ENCODE measurements at places on chromosomes 13 and 19.

DNA sequence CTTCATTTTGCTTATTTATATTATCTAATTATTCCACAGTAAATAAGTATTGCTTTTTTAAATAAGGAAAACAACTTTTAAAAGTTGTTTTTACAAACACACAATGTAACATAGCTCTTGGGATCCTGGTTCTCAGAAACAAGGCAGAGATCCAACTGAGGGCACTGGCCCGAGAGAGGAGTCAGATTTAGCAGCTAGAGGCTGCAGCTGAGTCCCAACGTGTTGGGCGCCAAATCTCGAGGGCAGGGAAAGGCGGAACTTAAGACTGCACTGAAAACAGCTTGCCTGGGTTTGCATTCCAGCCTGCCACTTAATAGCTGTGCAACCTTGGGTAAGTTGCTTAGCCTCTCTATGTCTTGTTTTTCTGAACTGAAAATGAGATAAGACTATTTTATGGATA, 16.4 kb upstream of the WASF3 start:
- no peak for DNase-seq

- no peak for DNase-seq
Measured at GRCh38 chr19:46596008-46596407, 5.1 kb upstream of the CALM3 start.

- DNase-seq, result no peak
Measured at GRCh38 chr19:30686826-30687566, 314.8 kb downstream of the ZNF536 start.

DNA sequence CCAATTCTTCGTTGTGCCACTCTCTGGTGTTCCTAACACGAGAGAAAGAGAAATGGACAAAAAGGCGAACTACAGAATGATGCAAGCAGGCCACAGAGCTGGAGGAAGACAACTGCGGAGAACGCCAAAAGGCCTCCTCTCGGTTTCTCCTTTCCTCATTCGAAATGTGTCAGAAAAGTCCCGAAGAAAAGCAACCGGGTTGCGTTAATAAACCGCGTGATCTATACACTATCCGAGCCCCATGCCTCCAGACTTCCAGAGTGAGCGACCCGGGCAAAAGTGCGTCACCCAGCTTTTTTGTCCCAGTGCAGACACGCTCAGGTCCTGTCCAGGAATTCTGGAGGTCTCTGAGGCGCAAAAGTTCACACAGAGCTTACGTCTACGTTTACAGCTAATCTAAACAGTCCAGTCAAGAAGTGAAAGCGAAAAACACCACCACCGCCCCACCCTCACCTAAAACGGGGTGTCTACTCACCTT, 413 bp downstream of the N4BP2L2 start:
- peak; percentile 11 for DNase-seq

DNA sequence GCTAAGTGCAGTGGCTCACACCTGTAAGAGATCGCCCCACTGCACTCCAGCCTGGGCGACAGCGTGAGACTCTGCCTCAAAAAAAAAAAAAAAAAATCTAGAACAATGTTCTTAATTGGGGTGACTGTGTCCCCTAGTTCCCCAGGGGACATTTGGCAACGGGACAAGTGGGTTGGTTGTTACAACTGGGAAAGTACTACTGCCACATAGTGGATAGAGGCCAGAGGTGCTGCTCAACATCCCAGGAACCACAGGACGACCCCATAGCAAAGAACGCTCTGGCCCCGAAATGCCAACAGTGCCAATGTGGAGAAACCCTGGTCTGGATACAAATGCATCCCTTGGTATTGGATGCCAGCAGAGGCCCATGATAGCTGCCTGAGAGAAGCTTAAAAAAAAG, 11.8 kb downstream of the NLRP12 start:
- no peak for DNase-seq

DNA sequence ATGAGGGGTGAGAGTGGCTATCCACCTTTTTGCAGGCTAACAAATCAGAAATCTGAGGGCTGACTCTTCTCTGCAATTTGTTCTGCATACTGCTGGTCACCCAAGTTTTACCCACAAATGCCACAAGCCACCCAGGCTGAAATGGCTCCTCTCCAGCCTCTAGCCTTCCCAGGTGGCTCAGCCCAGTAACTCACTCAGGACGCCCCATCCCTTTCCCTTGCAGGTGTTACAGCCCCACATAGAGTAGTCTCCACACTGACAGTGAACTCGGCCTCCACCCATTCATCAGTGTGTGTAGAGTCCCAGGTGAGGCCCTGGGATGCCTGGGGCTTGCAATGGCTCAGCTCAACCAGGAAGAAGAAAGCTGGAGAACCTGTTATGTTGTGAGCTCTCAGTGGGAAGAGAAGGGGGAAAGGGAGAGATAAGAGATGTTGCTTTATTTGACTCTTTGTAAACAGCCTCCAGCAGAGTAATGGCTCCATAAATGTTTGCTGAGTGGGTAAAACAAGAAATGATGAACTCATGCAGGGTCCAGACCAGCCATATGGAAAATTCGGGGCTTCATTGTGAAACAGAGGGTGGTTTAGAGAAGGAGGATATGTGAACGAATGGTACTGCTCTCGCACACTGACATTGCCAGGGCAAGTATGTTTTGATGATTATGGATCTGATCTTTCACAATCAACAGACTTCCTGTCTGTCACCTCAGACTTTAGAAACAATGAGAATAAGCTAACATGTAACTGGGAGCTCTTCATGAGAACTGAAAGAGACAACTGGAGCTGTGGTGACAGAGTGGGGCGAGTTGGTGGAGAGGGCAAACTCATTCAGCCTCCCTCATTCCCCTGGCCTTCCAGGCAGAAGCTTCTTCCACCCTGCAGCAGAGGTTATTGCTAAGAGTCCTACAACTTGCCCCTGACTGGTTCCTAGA, 74.2 kb upstream of the RFC3 start:
- DNase-seq, result no peak

DNA sequence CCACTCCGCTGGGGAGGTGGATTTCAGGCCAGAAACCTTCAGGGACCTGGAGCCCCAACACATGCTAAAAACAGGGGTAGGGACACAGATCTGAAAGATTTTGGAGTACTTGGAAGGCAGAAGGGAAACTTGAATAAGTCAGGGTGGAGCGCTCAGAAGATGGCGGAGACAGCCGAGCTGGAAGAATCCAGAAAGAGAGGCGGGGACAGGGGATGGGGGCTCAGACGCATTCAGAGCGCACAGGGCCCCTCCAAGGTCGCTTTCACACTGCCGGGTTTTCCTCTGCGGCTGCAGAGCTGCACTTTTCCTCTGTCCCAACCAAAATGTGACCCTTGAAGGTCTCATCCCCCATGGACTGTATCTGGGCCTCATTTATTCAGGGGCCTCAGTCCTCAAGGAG, 56.9 kb downstream of the ERICH4 start:
- no peak for DNase-seq

DNA sequence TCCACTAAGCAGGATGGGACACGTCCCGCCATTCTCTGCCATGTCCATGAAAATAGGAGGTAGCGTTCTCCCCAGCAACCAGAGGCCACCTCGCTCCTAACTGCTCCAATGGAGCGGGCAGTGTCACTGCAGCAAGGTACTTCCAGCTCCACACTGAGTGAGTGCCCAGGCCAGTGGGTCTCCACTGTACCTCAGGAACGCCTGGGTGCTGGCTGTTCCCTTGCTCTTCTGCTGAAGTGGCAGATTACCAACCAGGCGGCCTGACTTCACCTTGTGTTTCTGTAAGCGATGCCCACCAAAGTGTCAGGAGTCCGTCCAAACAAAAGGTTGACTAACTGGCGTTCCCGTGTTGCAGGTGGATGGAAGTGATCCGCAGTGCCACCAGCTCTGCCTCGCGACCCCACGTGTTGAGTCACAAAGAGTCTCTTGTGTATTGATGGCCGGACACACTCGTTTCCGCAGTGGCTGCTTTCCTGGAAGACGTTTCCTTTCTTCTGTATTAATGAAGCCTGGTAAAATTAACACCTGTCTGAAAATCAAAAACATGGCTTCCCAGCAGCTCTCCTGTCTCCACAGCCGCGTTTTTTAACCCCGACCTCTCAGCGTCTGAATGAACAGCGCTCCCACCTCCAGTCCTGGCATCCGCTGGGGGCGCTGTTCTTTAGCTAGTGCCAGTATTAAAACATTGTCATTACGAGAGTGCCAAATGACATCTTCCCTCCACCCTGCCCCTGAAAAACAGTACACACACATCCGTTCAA, 128.8 kb downstream of the STK24 start:
- DNase-seq, result peak; percentile 93

DNA sequence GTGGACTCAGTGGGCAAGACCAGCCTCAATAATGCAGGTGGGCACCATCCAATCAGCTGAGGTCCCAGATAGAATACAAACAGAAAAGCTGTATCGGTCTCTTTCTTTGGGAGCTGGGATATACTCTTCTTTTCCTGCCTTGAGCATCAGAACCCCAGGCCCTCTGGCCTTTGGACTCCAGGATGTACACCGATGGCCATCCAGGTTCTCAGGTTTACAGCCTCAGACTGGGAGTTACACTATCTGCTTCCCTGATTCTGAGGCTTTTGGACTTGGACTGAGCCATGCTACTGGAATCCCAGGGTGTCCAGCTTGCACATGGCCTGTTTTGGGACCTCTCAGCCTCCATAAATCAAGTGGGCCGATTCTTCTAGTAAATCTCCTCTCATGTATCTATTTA, 27.6 kb upstream of the USP12 start:
- DNase-seq, result no peak

DNA sequence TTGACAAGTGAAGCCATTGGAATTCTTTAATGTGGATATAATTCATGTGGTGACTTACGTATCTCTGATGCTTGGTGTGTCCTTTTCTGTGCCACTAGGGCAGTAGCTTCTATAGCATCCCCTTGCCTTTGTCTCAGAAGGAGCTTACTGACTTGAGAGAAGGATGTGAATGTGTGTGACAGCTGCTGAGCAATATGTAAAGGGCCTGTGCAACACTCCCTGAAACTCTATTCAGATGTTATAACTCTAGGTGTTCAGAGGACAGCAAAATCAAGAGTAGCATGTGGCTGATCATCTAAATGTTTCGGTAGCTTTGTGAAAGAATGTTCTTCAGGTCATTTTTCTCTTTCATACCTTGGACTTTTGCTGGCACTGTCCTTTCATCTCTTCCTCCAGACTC, 189.5 kb downstream of the LMO7 start:
- no peak for DNase-seq

DNA sequence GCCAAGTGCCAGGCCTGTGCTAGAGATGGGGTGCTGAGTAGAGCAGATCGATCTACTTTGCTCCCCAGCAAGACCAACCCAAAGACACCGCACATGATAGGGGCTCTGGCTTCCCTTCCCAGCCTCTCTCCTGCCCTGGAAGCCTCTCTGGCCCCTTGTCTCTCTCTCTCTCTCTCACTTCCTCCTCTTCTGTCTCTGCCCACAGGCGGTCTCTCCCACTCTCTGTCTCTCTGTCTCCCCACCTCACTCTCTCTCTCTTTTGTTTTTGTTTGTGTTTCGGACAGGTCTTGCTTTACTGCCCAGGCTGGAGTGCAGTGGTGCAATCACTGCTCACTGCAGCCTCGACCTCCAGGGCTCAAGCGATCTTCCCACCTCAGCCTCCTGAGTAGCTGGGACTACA, 1.3 kb downstream of the SELENOV start:
- DNase-seq, result no peak
